ENCODE measurements at places on chromosomes 6 and 20.
A peak's percentile ranks its signal among the peaks of the same experiment; 100 is the strongest.

DNA sequence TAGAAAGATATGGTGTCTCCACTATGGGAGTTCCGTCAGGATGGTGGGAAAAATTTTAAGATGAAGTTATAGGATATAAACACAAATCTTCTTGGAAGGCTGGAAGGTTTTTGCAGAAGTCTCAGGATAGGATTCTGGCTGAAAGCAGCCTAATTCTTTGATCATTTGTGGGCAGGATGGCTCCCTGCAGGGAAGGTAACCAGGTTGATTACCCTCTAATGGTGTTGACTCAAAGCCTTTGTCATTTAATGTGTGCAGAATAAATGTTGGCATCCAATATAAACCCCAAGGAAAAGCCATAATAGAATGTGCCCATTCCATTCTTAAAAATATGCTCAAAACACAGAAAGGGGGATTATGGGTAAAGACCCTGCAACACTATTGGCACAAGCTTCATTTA, 204.3 kb downstream of the EPM2A start:
- DNase-seq: no peak

GRCh38 chr6:144364208-144364720, 79.1 kb downstream of the UTRN start:
- no peak for DNase-seq

- no peak for DNase-seq
These were observed 40.0 kb downstream of the SF3B5 start for GRCh38 chr6:144055121-144055931.

DNA sequence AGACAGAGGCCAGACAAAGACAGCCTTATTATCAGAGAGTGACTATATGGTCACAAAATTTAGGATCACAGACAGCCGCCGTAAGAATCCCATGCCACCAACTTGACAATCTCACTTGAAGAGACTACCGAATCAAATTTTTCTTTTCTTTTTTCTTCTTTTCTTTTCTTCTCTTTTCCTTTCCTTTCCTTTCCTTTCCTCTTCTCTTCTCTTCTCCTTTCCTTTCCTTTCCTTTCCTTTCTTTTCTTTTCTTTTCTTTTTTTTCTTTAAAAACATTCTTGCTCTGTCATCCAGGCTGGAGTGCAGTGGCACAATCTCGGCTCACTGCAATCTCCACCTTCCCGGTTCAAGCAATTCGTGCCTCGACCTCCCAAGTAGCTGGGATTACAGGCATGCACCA, 1.2 kb upstream of the EPPIN start:
- no peak for DNase-seq

GRCh38 chr20:10034717-10035571, at the start of gene ANKEF1:
Gene ANKEF1, plus strand, starts transcription at chr20:10034987. Its CDS starts 3,315 bp downstream, at chr20:10038302.
- DNase-seq: peak; percentile 33

DNA sequence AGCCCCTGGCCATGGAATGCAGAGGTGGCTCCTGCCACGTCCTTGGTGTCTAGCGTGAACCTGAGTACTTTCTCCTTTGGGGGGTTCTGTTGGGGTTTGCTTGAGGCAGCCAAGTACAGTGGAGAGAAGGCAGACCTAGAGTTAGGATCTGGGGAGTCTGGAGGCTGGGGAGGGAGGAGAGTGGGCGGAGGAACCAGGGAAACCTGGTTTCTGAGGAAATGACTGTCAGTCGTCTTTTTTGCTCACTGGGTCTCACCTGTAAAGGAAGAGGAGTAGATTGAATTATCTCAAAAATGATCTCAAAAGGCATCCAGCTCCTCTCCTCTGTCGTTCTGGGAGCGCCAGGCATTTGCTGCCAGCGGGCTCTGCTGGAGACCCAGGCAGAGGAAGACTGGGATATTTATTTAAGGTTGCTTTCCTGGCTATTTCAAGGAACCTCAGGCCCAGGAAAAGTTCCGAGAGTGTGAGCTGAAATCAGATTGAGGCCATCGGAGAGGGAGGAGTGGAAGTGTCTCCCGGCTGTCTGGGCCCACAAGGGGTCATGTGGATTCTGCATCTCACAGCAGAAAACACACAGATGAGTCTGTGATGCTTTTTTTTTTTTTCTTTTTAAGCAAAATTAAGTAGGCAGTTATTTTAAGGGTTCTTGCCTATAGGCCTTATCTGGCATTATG, 16.1 kb downstream of the EPB41L1 start:
- DNase-seq: no peak

DNA sequence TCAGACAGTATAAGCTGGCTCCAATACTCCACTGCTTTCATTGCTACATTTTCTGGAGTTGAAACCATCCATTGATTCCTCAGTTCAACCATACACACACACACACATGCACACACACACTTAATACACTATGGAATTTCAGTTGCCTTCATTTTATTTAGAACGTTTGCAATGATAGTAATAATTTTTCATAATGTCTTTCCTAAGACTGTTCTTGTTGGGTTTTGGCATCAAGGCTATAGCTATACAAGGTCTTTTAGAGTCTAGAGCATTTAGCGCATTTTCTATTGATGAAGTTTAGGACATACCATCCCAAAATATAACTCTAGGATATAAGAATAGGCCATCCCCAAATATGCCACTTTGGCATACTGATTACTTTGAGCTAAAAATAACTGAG, 15.5 kb upstream of the TPD52L1 start:
- DNase-seq: no peak

GRCh38 chr6:37916675-37917074, 97.1 kb downstream of the ZFAND3 start:
- no peak for DNase-seq

DNA sequence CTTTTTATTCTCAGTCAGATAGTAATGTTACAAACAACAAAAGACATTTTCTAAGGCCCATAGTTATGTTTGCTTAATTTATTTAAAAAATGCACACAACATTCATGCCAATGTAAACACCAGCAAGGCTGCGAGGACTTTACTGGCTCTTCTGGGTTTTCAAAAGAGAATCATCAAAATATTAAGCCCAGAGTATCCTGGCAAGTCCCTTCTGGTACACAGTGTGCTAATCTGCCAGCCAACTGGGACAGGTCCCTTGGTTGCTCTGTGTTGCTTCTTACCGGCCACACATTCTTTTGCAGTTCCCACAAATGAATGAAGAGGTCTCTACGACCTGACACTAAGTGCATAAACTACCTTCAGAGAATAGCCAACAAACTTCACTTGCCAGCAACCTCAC, 42.6 kb upstream of the SPDEF start:
- no peak for DNase-seq

GRCh38 chr6:108492131-108492766, 68.5 kb upstream of the FOXO3 start:
- no peak for DNase-seq

DNA sequence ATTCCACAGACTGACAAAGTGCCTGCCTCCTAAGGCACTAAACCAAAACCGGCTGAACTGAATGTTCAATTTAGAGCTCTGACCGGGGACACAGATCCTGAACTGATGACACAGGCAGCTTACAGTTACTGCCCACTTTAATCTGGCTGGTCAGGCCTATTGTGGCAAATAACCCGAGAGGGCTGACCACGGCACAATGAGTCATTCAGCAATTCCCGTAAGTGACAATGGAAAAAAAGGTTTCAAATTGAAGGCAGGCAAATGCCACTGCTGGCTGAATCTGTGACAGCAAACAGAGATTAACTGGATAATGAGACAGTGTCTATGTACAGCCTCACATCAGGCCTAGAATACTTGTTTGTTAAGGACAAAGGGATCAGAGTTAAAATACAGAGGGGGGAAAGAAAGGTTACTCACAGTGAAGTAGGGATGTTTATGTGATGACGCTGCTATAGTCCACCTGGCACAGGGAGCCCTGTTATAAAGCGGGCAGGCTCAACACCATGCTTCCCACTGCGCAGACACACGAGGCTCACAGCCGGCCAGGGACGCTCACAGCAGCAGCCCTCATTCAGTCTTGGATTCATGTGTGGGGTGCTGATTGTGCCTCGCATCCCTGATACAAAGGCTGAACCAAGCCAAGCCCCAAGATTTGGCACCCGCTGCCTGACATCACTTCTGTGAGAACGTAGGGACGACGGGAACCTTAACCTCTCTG, 54.4 kb downstream of the RTN4IP1 start:
- DNase-seq: no peak

DNA sequence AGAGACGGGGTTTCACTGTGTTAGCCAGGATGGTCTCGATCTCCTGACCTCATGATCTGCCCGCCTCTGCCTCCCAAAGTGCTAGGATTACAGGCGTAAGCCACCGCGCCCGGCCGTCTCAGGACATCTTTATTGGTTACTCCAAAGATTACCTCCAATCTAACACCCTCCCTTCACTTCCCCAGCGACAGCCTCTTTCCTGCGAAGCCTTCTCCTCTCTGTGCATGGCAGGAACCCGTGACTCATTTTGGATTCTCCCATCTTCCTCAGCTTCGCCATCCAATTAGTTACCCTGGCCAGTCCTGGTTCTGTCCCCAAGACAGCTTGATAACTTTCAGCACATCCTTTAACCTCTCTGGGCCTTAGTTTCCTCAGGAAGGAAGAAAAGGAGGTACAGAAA, 51.3 kb upstream of the TOX2 start:
- DNase-seq: no peak

DNA sequence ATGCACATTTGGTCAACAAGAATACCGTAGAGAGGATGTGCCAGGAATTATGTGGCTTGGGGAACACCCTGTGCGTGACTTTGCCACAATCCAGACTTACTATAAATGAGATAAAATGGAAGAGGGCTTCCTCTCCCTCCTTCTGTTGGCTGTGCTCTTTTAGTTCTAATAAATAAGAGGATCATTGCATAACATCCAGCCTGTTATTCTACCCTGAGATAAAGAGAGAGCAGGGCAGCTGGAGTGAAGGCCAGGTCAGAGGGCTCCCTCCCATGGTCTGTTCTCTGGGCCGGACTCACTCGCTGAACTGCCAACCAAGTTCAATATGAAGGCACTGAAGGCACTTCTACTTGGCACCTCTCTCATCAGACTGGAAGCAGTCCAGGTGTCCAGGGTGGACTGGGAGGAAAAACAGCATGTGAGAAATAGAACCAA, 91.7 kb downstream of the MTFR2 start:
- DNase-seq: no peak

DNA sequence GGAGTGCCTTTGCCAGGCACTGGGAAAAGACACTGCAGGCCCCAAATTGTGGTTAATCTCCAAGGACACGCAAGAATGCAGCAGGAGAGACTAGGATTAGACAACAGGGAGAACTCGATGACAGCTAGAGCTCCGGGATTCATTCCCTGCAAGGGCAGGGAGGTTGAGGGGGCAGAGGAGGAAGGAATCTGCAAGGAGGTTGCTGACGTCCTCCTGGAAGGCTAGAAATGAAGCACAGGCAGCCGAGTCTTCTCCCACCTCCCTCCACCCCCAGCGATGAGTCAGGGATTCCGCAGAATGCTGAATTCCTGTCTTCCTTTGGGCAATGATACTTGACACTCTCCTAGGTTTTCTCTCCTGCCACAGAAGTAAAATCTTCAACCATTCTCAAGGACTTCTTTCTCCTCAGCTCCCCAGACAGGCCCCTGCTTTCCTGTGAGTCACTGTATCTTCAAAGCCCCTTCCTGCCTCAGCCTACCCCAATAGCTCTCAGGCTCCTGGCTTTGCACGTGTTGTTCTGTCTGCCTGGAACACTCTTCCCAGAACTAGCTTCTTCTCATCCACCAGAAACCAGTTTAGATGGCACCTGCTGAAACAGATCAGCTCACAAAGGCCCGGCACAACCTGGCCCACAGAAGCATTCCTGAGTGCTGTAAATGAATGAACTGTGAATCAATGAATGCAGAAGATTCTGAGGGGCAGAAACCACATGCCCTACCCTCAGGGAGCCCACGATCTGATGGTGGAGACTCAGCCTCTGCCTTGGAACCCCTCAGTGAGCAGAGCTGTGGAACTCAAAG, 85.6 kb downstream of the MRPL14 start:
- DNase-seq: no peak

Data from stimulated activated CD4-positive, alpha-beta T cell treated with anti-CD3 and anti-CD28 coated beads, Interleukin-12 subunit alpha, Interleukin-12 subunit beta, amount 100 ng/mL, for 24 hours (primary cell).